LHCN-M2 (cell line): ENCODE measurements at places on chromosomes 16 and 17. TPM values are rescaled to one million over a fixed set of nuclear protein-coding genes. Genes with fewer than 3 reads are reported as not detected.

GRCh38 chr16:88013091-88013609 lies 61.9 kb downstream of the BANP start:
- DNase-seq, result no peak

DNA sequence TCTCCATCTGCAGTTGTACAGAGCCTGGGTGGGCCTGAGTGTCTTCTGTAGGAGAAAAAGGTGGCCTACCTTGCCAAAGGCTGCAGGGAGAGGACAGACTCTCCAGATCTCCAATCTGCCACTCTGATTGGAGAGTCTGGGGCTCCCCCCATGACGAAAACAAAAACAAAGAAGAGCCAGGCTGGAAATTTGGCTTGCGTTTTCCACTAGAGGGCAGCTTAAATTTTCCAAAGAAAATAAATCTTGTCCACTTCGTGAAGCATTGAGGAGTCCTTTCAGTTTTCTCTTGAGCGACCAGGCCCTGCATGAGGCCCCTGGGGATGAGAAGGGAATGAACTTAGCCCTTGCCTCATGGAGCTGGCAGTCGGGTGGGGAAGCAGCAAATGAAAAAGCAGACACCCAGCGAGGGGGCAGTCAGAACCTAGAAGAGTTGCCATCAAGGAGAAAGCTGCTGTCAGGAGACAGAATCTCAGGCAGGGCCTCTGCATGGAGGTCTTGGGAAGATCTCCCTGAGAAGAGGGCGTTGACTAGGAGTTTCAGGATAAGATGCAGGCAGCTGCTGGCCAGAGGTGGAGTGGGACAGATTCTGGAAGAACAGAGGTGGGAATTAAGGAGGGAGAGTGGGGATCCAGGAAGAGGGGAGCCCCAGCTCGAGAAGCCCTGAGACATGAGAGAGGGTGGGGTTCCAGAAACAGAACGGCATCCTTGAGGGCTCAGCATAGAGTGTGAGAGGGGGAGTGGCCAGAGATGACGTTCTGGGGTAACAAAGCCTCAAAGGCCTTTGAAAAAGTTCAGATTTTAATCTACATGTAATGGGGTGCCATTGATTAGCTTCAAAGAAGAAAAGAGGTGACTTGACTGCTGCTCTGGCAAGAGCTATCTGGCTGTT lies 8.4 kb upstream of the SHCBP1 start:
- peak; percentile 75 for DNase-seq

- no peak for DNase-seq
Observed at GRCh38 chr17:21843951-21844590, 151.7 kb downstream of the KCNJ18 start.

DNA sequence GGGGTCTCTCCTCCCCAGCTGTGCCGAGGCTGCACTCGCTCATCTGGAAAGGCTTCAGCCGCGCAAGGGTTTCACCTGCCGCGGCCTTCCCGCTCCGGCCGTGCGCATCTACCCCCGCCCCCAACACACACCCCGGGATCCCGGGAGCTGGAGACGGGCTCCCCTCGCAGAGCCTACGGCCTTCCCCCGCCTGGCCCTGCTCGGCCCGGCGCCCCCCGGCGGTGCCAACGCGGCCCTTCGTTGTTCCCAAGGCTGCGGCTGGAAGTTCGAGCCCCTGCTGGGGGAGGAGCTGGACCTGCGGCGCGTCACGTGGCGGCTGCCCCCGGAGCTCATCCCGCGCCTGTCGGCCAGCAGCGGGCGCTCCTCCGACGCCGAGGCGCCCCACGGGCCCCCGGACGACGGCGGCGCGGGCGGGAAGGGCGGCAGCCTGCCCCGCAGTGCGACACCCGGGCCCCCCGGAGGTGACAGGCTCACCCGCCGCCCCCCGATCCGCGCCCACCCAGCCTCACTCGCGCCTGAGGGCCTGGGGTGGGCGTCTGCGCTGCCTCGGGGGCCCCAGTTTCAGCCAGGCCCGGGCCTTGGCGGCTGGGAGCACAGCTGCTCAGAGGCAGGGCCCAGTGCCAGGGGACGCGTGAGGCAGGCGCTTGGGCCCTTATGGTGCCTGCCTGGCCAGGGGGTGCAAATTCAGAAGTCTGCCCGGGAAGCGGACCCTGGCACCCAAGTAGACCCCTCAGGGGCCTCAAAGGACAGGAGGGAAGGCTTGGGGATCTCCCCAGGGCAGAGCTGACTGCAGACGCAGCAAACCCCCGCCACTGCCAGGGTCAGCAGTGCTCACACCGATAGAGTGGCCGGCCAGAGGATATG lies 11.2 kb downstream of the GALK1 start:
- DNase-seq, result peak; percentile 65

GRCh38 chr16:89123831-89124100 lies 30.1 kb downstream of the ACSF3 start:
- DNase-seq, result no peak

DNA sequence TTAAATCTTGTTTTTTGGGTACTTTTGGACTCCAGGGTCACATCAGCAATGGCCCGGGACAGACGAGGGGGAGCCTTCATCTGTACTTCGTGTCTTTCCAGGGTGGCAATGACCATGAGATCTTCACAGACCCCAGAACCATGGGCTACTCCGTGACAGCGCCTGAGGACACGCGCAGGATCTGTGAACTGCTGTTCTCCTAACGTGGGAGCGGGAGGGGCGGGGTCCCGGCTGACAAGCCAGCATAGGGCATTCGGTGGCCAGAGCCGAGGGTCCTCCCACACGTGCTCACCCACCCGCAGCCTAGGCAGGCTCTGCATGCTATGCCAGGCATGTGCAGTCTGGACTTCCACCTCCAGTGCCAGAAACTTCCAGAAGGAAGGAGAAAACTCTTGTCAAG lies 21.2 kb downstream of the CARHSP1 start:
- DNase-seq, result no peak

DNA sequence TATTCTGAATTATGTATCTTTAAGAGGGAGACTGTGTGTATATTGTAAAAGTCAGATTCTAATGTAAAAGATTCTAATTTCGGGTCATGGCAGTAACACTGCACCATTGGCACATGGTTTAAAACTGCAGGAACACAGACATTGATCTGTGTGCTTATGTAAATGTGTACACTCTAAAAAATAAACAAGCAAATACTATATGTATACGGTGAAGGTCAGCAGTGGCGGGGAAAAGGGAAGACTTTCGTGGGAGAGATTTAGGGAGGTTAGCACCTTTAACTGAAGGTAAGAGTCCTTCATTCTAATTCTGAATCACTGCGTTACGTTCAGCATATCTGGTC lies 157.8 kb upstream of the FAM20A start:
- DNase-seq, result no peak

NGFR gene
- total RNA-seq, result 25.4 and 40.2 TPM in 2 replicates

CFAP97D1 gene
- under 0.01 and 0.06 TPM in 2 replicates for total RNA-seq

SBK1 gene
- under 0.01 and 0.06 TPM in 2 replicates for total RNA-seq

OTOP2 gene
- total RNA-seq, result not detected in 2 replicates

TMIGD1 gene
- total RNA-seq, result not detected in 2 replicates

GTF3C1 gene
- total RNA-seq, result 70.9 and 77.5 TPM in 2 replicates

SYT17 gene
- total RNA-seq, result 0.45 TPM in 1 of 2 replicates, not detected in the other
